ENCODE measurements at places on chromosomes 6 and 20.

GRCh38 chr20:39849664-39850063 is 839.4 kb downstream of the MAFB start:
- DNase-seq: no peak

DNA sequence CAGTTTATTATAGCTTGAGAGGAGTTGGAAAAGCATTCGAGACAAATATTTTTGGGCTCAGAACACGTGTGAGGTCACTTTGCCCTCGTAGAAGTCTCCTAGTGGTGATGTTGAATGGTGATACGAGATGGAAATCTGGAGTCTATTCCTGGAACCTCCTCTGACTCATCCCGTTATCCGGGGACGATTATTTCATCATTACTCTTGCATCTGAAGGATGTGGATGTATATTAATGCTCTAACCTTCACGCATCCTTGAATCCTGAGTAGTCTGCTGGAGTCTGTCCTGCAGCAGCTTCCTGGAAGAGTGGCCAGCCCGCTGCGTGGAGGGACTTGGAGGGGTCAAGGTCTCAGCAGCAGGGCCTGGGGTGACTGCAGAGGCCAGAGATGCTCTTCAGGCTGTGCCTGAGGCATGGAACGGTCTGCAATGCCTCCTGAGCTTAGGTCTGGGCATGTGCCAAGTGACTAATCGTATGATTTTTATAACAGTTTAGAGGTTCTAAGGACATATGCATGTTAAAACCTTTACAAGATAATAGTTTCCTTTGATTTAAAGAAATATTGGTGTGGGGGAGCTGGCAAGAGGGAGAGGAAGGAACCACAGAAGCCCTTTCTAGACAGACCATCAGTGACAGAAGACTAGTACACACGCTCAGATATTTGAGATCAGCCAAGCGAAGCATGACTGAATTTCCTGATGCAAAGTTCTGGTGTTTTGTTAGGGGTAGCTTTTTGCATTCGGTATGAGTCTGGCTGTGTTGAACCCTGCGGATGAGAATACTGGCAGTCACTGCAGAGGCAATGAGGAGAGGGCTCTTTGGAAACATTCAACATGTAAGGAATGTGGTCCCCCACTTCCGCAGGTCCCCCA is 400.2 kb downstream of the QKI start:
- no peak for DNase-seq

DNA sequence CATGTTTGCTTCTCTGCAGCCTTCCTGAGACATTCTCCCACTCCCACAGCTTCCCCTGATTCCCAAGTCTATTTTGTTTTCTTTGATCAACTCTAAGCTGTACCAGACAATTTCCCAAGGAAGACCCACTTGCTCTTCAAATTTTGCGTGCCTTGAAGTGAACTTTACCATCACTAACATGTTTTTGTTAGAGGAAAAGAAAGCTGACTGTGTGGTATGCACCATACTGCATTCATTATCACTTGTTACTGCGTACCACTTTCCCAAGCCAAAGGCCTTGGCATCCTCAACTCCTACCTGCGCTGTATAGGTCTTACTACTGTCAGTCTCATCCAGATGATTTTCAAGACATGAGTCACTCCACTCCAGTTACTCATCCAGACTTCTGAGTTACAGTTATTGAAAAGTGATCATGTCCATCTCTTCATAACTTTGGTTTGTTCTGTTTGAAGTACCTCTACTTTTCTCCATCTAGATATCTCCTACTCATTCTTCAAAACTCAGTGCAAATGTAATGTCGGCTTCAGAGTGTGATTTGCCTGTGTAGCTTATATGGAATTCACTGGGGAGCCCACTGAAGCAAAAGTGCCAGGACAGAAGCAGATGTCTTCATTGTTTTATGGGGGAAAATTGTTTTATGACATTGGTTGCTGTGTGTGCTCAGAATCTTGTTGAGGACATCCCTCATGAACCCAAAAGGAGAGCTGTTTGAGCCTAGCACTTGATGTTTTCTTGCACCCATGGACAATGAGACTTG is 5.2 kb downstream of the RPS12 start:
- DNase-seq: no peak

- no peak for DNase-seq
These were observed 653 bp downstream of the NAA20 start for GRCh38 chr20:20017844-20018185.

DNA sequence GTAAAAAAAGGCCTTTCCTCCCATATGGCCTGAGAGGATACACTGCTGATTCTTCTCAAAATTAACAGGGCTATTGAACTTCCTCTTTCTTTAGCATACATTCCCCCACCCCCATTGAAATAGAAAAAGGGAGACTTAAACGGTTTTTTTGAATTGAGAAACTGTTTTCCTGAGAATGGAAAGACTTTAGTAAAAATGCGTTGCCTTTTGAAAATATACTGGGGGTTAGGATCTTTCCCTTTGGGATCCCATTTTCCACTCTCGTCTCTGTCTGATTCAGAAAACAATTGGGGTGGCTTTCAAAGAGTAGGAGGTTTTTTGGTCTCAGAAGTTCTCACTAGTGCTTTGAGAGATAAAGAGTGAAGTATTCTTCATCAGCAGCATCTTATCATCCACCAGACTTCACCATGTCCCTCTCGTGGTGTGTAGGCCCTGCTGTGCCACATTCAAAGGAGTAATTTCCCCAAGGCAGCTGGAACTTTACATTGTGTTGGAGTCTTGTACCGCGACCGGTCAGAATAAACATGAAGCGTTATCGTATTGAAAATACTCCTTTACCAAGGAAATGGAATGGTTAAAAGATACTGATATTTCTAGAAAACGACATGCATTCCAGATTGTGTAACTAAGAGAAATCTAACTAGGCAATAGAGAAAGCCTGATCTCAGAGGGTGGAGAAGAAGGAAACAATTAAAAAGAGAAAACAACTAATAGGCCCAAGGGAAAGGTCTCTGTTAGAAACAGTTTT is 10.6 kb downstream of the MYB start:
- no peak for DNase-seq

DNA sequence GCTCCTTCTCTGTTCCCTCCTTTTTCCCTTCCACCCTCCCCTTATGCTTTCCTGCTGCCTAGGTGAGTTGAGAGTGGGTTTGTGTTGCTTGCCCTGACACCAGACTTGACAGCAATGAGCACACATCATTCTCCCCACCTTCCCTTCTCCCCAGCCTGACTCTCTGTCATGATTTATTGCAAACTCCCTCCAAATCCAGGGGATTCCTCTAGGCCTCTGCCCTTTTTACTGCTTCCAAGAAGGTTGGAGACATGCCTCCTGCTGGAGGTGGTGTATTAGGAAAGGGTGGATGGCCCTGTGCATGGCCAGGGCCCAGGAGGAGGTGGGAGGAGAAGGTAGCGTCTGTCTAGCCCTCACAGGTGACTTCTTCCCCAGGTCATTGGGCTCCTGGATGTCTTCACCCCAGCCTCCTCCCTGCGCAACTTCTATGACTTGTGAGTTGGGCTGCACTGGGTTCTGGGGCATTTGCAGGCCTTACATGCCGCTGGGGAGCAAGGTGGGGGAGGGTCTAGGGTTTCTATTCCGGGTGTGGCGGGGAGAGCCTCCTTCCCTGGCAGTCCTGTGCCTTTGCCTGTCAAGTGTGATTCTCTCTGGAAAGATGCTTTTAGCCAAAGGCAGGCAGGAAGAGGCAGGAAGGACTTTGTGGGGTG is 2.1 kb downstream of the MAPK13 start:
- no peak for DNase-seq

DNA sequence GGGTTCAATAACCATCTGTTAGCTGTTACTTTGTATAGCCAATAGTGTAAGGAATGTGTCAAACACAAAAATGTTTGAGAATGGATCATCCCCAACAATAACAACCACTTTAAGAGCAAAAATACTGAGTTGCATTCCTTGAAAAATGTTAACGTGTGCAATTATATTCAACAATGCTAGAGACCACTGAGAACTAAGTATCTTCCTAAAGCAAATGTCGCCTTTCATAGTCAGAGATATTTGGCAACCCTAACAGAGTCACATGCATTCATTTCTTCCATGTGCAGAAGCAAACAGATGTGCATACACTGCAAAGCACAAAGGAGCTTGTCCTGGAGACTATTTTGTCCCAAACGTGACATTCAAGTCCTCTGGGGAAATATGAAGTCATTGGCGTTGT is 448.6 kb downstream of the GJA1 start:
- no peak for DNase-seq

GRCh38 chr6:28880894-28881780 is 42.6 kb downstream of the TRIM27 start:
- peak; percentile 47 for DNase-seq

- no peak for DNase-seq
These were observed 19.2 kb upstream of the BPIFB1 start for GRCh38 chr20:33263784-33264183.

GRCh38 chr6:98904096-98904495 is 43.6 kb downstream of the FBXL4 start:
- DNase-seq: no peak

GRCh38 chr6:101926149-101926925 is 532.8 kb downstream of the GRIK2 start:
- DNase-seq: no peak

- no peak for DNase-seq
These were observed 94.0 kb upstream of the SPTLC3 start for GRCh38 chr20:12914804-12915203.

- DNase-seq: no peak
These were observed 124.9 kb upstream of the TMEM170B start for GRCh38 chr6:11412616-11413015.

GRCh38 chr20:5168651-5169396 is 42.0 kb downstream of the CDS2 start:
- DNase-seq: no peak
